ENCODE measurements at places on chromosomes 4 and X. TPM values are rescaled to one million over a fixed set of nuclear protein-coding genes. Genes with fewer than 3 reads are reported as not detected.
A peak's percentile ranks its signal among the peaks of the same experiment; 100 is the strongest.

GRCh38 chr4:141636771-141637460, 533 bp downstream of the IL15 start:
- peak; percentile 76 for DNase-seq
- H3K4me1 ChIP-seq = peaks cover 28% of the 10 kb centered on the region
- H3K36me3 ChIP-seq = no peaks in the 10 kb centered on the region
- H3K4me3 ChIP-seq = peak overlapping the region; percentile 92
- H3K27me3 ChIP-seq = no peaks in the 10 kb centered on the region
- H3K27ac ChIP-seq = peak overlapping the region; percentile 82

GUCY1A1 gene
- 48.7 TPM for total RNA-seq

TMEM271 gene
- total RNA-seq = not detected

- H3K36me3 ChIP-seq = no peaks in the 10 kb centered on the region
- no peak overlapping the region for H3K27ac ChIP-seq
- no peaks in the 10 kb centered on the region for H3K4me1 ChIP-seq
These were observed 92.6 kb upstream of the TRPC3 start for GRCh38 chr4:122044501-122044900.

CYLC1 gene
- total RNA-seq = not detected

- no peak overlapping the region for H3K27ac ChIP-seq
- H3K4me1 ChIP-seq = no peaks in the 10 kb centered on the region
- no peak for DNase-seq
These were observed 28.3 kb upstream of the MAGEC2 start for GRCh38 chrX:142233400-142233799.

GRCh38 chr4:174708381-174708780, 120.7 kb downstream of the GLRA3 start:
- no peak overlapping the region for H3K4me3 ChIP-seq
- no peaks in the 10 kb centered on the region for H3K4me1 ChIP-seq
- no peaks in the 10 kb centered on the region for H3K27me3 ChIP-seq
- H3K36me3 ChIP-seq = no peaks in the 10 kb centered on the region
- no peak for DNase-seq

PLP1 gene
- 2.3 TPM for total RNA-seq
